ENCODE measurements at places on chromosomes 6 and 20.
A peak's percentile ranks its signal among the peaks of the same experiment; 100 is the strongest.

DNA sequence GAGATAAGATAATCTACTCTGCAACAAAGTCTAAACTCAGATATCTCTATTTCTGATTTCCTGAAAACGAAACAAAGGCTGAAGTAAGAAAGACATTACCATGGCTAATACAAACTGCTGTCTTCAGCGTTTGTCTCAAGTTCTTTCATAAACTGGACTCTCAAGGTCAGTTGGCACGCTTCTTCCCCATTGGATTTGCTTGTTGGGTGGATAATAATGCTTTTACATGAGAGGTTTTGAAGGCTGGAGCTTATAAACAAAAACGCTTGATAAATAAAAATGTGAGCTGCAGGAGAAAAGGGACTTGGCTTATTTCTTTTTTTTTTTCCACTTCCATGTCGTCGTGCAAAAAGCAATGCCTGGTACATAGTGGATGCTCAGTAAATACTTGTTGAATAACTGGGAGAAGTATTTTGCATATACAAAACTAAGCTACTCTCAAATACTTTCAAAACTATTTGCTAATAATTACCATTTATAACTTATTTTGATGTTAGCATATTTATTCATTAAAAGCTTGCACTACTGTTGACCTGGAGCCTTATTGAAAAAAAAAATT lies 65.7 kb upstream of the EEF1A1 start:
- no peak for DNase-seq

DNA sequence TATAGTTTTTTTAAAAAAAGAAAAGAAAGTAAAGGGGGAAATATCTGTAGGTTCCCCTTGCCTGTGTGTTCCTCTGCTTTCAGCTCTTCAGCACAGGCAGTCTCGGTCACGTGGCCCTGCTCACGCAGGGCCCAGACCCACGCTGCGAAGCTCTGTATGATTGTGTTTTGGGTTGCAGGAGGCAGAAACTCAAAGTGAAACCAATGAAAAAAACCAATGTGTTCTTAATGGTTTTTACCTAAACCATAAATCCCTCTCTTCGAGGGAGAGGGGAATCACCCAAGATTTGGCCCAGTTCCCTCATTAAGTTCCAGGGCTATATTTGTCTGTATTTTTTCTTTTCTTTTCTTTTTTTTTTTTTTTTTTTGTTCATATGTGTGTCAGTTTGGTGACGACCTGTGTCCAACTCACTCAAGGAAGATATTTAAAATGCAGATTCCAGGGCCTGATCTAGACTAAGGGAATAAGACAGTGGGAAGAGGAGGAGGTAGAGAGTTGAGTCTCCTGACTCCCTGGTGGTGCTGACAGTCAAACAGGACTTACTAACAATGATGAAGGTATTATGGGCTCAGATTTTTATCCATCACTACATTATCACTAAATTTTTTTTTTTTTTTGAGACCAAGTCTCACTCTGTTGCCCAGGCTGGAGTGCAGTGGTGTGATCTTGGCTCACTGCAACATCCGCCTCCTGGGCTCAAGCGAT lies 33.8 kb upstream of the RREB1 start:
- DNase-seq = peak; percentile 51

GRCh38 chr20:19565736-19566135 lies 192.3 kb upstream of the RIN2 start:
- DNase-seq = no peak

DNA sequence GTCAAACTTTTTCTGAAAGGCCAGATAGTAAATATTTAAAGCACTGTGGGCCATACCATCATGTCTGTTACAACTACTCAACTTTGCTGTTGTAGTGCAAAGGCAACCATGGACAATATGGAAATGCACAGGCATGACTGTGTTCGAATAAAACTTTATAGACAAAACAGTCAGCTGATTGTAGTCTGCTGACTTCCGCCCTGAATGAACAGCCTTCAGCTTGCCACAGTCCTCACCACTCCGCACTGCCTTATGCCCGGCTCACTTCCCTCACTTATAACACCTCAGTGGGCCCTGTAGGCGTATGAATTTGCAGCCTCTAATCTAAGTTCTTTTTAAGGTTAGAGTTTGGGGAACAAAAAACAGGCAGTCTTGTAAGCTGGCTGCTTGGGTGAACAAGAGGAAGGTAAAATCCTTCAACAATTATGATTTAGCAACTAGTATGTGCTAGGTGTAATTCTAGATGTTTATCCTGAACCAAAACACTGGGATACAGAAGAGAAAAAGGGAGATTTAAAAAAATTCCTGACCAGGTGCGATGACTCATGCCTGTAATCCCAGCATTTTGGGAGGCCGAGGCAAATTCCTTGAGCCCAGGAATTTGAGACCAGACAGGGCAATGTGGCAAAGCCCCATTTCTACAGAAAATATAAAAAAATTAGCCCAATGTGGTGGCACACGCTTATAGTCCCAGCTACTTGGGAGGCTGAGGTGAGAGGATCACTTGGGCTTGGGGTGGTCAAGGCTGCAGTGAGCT lies 6.8 kb upstream of the SLC2A10 start:
- no peak for DNase-seq

- DNase-seq = no peak
Observed at GRCh38 chr6:3296537-3296936, 37.8 kb downstream of the PSMG4 start.

- DNase-seq = no peak
Observed at GRCh38 chr6:162750776-162751175, 23.0 kb downstream of the PACRG start.

DNA sequence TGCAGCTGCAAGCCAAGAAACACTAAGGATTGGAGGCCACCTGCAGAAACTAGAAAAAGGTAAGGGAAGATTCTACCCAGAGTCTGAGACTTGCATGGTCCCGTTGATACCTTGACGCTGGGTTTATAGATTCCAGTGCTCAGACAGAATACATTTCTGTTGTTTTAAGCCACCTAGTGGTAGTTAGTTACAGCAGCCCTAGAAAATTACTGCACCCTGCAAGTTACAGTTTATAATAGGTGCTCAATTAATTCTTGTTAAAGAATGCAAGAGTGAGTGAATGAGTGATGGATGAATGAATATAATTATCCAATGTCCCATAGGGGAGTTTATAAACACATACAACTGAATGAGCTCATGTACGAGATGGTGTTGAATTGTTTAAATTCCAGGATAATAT lies 453.1 kb upstream of the SLC35B3 start:
- DNase-seq = no peak

DNA sequence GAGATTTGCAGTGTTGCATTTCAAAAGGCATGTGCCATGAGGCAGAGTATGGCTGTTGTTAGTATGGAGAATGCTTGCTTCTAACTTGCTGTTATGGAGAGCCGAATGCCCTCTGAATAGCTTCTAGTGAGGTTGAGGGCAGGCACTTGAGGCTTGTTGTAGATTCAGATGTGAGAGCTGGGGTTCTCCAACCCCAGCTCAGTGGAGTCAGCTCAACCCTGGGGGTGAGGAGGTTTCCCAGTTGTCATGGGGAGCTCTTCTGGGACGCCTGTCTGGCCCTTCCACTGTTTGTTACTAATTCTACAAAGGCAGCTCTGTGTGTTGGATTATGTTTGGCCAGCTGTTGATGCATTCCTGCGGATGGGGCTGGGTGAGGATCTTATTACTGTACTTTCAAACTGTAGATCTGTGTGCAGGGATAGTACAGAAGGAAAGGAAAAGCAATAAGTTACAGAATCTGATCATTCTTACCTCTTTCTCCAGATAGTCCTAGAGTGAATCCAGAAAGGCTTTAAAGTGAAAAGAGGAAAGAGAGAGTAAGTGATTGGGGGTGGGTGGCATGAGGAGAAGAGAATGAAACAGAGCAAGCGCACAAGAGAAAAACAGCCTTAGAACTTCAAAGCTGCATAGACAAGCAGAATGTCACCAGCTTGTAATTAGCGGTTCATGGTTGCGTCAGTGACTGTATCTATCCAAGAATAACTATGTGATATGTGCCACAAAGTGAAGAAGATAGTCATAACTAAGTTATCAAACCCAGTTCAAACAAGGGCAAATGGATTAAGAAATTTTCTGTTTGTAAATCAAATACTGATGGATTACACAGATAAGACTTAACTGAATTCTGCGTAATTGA lies 148.7 kb downstream of the PRL start:
- no peak for DNase-seq

DNA sequence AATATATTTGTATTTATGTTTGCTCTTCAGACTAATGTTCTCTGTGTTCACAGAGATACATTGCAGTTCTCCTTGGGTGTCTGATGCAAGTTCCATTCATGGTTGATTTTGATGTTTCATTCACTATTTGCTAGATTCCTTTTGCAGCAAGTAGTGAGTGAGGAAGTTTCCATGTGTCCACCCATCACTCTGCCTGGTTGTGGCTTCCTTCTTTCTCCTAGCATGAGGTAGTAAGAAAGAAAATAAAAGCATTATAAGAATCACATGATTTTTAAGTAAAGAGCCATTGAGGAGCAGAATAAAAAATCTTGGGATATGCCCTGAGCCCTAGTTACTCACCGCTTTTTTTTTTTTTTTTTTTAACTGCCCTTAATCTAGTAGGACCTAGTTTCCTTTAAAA lies 8.7 kb downstream of the SASH1 start:
- no peak for DNase-seq

GRCh38 chr6:158849899-158850806 lies 31.0 kb upstream of the EZR start:
- DNase-seq = peak; percentile 27

DNA sequence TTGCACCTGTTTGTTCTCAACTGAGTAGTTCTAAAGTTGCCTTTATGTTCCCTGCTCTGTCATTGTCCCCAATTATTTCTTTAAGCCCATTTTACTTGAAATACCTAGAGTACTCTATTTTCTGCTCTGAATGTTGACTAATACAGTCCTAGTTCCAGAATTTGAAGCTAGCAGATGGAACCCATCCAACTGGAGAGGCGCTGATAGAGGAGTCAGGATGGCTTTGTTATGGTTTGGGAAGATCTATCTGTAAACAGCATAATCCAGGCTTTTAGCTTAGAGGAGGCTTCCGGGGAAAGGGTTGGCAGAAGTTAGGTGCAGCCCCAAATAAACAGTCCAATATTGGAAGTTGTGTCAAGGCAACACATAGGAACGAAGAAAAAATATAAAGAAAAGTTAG lies 927.7 kb downstream of the TFAP2A start:
- no peak for DNase-seq

DNA sequence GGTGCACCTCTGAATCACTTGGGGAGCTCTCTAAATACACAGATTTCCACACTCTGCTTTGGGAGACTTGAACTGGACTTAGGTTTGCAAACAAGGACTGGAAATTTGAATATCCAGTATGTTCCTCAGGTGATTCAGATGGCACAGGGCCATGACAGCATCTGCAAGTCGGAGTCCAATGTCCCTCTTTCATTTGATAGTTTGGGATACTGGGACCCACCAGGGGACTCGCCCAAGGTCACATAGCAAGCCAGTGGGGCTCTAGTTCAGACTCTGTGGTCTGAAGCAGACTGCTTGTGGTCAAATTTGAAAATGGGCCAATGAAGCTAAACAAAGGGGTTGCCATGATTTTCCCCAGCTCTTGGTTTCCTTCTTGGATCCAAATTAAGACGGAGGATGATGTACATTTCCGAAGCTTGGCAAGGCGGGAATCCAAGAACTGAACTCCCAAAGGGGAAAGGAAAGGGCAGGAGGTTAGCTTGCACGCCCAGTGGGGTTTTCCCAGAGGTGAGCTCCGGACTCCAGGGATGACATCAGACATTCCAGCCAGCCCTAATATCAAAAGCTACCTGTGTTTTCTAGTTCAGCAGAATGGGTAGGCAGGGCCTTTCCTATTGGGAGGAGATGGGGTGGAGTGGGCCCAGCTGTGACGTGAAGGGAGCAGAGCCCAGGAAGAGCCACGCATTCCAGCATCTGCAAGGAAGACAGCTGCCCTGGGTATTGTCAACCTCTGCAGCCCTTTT lies 3.4 kb upstream of the SYS1 start:
- DNase-seq = no peak

GRCh38 chr6:125668071-125668470 lies 81.4 kb upstream of the HEY2 start:
- DNase-seq = no peak

GRCh38 chr6:41045664-41046063 lies 3.4 kb downstream of the TSPO2 start:
- DNase-seq = no peak

DNA sequence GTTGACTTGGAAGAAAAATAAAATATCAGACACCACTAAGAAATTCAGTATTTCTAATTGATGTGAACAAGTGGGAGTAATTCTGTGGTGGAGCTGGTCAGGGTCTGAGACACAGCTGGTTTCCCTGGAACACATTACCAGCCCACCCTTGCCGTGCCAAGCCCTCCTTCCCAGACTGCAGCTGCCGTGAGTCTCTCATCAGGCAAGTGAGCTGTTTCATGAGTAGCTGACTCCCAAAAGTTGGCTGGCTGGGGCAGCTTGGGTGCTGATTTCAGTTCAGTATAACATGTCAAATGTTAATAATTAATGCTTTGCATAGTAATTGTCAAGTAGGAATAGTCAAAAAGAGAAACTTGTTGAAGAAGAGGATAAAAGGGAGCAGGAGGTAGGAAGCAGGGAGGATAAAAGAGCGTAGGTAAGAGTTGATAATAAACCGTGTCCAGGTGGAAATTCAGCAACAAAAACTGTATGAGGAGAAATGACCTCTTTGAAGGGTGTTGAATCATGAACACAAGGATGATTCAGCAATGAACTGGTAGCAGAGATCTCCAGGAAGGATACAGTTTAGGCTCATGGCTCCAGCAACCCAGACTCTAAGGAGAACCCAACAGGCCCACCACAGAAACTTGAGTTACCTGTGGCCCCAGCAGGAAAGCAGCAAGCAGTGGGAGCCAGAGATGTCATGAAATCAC lies 110.9 kb upstream of the SSTR4 start:
- DNase-seq = no peak
